Right cardiac atrium (tissue), 5 donors: ENCODE measurements at places on chromosomes 11 and 22. TPM values are rescaled to one million over a fixed set of nuclear protein-coding genes. Genes with fewer than 3 reads are reported as not detected.
A peak's percentile ranks its signal among the peaks of the same experiment; 100 is the strongest.

TAF10 gene
- total RNA-seq = 97.0 TPM

DNA sequence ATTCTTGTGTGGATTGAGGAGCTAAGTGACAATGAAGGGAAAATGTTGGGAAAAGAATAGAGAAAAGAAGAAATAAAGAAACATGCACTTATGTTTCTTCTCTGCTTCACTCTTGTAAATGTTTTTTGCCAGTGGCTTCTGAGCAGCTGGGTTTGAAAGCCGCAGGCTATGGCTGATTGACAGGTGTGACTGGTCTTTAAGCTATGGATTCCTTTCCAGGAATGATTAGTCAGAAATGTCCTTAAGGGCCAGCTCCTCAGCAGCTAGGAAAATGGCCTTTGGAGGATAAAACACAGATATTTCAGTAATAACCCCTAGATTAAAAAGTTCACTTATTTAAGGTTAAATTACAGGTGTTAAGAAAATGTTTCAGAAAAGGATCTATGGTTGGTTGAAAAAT, 6.5 kb upstream of the USP28 start:
- no peak for DNase-seq

DNA sequence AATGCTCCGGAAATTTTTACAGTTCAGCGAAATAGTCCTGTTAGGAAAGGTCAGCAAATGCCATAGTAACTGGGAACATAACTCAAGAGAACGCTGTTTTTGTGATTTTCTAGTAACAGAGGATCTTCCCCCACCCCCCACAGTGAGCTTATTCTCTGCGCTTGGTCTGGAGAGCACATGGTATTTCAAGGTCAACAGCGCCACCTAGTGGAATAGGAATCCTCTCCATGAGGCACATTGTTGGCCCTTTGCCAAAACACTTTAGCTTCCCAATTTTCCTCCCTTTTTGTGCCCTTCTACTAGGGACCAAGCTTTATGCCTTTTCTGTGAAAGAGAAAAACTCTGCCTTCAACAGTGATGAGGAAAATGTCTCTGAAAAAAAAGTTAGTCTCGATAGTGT, 13.2 kb upstream of the OR4C12 start:
- no peak for DNase-seq

HPX gene
- total RNA-seq = 0.45 TPM

- DNase-seq = no peak
Observed at GRCh38 chr11:134535029-134536025, 123.3 kb upstream of the B3GAT1 start.

DNA sequence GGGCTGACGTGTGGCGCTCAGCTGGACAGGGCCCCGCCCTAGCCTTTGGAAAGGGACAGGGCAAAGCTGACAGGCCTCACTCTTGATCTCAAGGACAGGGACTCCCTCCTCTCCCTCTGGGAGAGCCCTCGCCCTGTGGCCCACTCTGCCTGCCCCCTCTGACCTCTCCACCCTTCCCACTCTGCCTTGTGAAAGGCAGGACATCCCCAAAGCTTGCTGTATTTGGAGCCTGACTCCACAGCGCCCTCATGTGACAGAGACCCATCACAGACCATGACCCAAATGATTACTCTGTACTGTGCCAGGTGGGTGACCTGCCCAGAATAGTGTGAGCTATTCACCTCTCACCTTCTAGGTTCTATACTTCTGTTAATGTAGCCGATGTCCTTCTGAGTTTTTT, 18.8 kb downstream of the P2RY2 start:
- peak; percentile 52 for DNase-seq

SCGB1D2 gene
- total RNA-seq = not detected

DNA sequence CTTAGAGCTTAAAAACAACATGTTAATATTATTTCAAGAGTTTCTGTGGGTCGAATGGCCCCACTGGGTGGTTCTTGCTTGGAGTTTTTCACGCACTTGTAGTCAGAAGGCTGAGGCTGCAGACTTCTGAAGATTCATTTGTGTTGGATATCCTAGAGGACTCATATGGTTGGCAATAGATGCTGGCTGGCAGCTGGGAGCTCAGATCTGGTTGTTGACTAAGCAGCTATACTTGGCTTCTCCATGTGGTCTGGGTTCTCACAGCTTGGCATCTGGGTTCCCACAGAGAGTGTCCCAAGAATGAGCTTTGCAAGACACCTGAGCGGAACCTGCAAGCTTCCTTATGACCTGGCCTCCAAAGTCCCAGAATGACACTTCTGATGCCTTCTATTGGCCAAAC, 163.9 kb upstream of the ZC3H12C start:
- DNase-seq = no peak

CDKN1C gene
- 16.1 TPM for total RNA-seq

GALNT18 gene
- 21.0 TPM for total RNA-seq

E2F8 gene
- 5.4 TPM for total RNA-seq

- DNase-seq = no peak
Observed at GRCh38 chr11:26858098-26858497, 135.8 kb upstream of the FIBIN start.

DNA sequence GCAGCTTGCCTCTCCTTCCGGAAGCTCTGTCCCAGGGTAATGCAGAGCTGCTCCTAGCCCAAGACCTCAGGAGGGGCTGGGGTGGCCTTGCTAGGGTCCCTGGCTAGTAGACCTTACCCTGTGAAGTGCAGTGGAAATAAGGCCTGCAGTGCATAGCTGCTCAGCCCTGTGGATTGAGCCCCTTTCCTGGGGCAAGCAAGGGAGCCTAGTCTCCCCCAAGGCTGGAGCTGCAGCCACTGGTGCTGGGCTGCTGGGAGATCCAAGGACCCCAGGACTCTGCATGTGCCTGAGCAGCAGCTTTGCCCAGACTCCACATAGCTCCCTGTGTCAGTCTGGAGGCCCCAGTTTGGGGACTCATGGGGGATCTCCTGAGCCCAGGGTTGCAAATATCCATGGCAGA, 57.9 kb downstream of the FANCF start:
- no peak for DNase-seq

CSKMT gene
- 7.3 TPM for total RNA-seq

GRCh38 chr11:86180423-86180822, 64.1 kb upstream of the EED start:
- no peak for DNase-seq

- no peak for DNase-seq
Observed at GRCh38 chr11:14082338-14082737, 119.8 kb downstream of the SPON1 start.

GGT1 gene
- total RNA-seq = 5.1 TPM
